HTR-8/SVneo (cell line): ENCODE measurements at places on chromosomes 13 and 19.

- no peak for DNase-seq
These were observed 511.9 kb upstream of the HTR2A start for GRCh38 chr13:47408546-47409319.

GRCh38 chr19:50244695-50245094 is 41.3 kb downstream of the MYH14 start:
- DNase-seq, result no peak

DNA sequence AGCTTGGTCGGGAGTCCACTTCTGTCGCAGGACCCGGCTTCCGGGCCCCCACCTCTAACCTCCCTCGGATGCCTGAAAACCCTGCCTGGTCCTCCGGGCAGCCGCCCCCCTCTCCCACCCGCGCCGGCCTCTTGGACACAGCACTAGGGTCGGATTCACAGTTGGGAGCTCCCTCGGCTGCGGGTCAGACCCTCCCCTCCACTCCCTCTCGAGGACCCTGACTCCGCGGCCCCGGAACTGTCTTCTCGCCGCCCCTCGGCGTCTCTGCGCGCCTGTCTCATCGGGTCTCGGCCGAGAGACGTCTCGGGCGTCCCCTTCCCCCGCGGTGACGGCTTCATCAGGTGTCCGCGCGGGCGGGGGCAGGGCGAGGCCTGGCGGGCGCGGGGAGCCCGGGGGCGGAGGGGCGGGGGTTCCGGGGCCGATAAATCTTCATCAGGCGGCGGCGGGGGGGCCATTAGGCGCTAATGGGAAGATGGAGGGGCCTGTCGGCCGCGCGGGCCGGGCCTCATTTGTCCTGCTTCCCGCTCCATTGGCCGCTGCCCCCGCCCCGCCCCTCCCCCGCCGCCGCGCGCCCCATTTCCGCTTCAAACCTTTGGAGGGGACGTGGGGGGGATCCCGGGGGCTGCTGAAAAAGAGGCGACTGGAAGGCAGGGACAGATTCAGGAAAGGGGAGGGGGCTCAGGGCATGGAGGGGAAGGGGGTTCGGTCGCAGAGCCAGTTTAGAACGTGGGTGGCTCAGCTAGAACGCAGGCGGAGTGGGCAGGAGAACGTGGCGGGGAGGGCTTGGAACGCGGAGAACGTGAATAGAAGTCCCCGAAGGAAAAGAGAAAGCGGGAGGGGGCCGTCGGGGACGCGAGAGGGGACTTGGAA is 11.8 kb upstream of the ERFL start:
- DNase-seq, result peak; percentile 79

- no peak for DNase-seq
These were observed 37.4 kb downstream of the CEBPG start for GRCh38 chr19:33410915-33411401.

DNA sequence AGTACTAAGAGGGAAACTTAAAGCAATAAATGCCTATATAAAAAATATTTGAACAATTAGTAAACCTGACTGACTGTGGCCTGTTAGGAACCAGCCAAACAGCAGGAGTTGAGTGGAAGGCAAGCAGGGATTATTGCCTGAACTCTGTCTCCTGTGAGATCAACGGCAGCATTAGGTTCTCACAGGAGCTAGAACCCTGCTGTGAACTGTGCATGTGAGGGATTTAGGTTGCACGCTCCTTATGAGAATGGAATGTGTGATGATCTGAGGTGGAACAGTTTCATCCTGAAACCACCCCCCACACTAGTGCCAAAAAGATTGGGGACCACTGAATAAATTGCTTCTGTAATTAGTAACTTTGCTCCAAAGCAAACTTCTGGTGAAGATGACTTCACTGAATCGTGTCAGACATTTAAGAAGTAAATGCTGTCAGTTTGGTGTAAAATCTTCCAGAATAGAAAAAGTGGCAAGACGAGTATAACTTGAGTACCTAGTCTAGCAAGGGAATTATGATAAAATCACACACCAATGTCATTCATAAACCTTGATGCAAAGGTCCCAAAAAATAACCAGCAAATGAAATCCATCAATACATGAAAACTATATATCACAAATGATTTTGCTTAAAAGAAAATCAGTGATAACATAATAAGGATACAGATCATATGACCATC is 53.8 kb downstream of the SLC6A16 start:
- no peak for DNase-seq

DNA sequence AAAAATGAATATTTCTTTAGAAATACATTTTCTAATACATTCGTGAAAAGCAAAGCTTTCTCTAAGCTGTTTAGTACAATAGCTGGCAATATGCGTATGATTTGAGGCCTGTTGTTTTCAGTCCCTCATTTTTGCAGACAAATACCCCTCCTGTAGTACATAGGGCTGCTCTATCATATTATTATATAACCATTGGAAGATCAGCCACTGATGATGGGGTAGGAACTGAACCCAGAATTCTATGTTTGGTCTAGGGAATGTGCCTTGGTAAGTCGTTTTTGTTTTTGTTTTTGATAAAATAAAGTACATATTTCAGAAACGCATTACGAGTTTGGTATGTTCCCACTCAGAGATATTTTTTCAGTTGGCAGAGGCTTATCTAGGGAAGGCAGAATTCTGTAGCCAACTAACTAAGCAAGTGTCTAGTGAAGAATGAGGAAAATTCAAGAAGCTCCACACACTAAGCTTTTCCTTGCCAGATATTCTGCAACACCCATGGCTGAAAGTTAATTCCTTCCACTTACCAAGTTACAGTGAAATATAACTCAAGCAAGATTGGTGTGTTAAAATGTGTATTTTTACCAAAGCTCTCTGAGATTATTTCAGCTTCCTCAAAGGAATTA is 656.9 kb upstream of the MIR17HG start:
- DNase-seq, result no peak

- DNase-seq, result no peak
These were observed 2.7 kb downstream of the CC2D1A start for GRCh38 chr19:13908674-13909073.

- DNase-seq, result no peak
These were observed 841 bp upstream of the ZNF223 start for GRCh38 chr19:44050740-44051649.

DNA sequence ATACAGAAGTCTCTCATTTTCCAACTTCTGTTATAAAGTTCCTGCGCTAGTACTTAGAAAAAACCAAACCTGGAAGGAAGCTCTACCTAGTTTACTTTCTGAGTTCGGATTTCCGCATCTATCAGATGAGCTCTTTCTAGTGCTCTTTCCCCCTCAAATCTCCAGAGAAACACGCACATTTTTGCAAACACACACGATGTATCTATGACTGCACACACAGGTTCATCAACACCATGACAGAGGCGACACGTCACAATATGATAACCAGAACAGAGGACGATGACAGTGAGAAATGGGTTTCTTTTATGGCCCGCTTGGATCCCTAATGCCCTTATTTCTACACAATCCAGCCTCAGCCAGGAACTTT is 629 bp upstream of the LRRC63 start:
- DNase-seq, result no peak

GRCh38 chr19:35236638-35237400 is 8.3 kb upstream of the FAM187B start:
- no peak for DNase-seq

- DNase-seq, result no peak
These were observed 608 bp downstream of the CD70 start for GRCh38 chr19:6590258-6590826.

GRCh38 chr13:54879036-54879435 is 1850.4 kb downstream of the OLFM4 start:
- DNase-seq, result no peak

DNA sequence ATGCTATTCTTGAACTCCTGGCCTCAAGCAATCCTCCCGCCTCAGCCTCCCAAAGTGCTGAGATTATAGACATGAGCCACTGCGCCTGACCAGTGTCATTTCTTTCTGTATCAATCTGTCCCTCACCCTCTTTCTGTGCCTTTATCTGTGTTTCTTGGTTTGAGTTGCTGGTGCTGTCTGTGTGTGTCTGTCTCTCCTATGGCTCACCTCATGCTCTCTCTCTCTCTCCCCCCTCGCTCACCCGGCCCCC is 9.9 kb downstream of the IRF2BP1 start:
- no peak for DNase-seq

DNA sequence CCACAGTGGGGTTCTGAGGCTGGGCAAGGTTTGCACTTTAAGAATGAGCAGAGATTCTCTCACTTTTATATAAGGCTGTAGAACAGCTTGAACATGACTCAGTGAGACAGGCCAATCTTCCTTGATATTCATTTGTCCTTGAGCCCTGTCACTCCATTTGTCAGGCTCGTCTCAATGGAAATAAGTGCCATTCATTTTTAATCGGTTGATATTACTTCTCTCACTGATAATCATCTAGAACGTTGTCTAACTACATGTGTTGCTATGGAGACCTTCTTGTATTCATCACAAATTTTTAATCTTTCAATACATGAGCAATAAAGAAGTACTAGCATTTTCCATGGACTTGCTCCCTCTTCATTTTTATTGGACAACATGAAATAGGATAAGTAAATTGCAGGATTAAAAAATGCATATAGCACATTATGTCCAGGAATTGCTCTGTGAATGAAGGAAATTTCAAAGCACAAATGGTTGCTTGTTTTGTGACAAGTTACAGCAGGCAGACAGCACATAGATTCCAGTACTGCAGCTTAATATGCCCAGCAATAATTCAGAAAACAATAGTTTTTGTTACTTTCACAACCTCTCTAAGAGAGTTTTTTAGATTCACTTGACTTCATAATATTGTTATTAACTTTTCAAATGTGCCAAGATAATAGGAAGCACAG is 1178.4 kb upstream of the ATXN8OS start:
- no peak for DNase-seq

GRCh38 chr19:18021121-18021755 is 13.3 kb downstream of the ARRDC2 start:
- peak; percentile 79 for DNase-seq

- DNase-seq, result no peak
These were observed 17.4 kb upstream of the SDHAF1 start for GRCh38 chr19:35977446-35978222.

DNA sequence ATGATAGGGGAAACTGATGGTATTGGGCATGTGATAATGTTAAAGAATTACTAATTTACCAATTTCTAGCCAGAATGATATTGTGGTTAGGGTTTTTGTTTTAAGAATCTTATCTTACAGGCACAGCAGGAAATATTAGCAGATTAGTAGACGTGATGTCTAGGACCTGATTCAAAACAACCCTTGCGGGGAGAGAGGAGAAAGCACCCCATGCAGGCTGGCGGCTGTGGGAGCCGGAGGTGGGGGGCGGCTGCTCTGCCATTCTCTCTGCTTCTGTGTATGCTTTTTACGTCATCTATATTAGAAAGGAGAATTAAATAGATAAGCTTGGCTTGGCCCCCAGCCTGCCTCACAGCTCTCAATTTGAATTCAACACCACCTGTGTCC is 41.5 kb downstream of the MLLT1 start:
- DNase-seq, result no peak
